ENCODE measurements at places on chromosomes 13 and 19.

- no peak for DNase-seq
Measured at GRCh38 chr13:89150362-89150761, 1479.2 kb downstream of the SLITRK5 start.

- DNase-seq, result no peak
Measured at GRCh38 chr13:106151056-106151699, 384.3 kb downstream of the EFNB2 start.

DNA sequence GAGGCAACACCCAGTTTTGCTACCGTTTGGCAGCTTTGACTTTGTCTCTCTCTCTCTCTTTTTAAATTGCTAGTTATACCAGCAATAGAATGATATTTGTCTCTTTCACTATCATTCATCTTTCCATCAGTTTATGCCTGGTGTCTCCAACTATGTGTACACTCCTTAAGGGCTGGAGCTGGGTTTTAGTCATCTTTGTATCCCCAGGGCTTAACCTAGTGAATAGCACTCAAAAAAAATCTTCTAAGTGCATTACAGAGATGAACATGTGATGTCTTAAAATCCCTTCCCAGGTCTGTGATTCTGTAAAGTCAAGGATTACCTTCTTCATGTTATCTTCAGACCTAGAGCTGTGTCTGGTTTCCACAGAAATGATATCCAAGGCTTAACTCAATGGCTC lies 7.8 kb upstream of the UBL3 start:
- no peak for DNase-seq

DNA sequence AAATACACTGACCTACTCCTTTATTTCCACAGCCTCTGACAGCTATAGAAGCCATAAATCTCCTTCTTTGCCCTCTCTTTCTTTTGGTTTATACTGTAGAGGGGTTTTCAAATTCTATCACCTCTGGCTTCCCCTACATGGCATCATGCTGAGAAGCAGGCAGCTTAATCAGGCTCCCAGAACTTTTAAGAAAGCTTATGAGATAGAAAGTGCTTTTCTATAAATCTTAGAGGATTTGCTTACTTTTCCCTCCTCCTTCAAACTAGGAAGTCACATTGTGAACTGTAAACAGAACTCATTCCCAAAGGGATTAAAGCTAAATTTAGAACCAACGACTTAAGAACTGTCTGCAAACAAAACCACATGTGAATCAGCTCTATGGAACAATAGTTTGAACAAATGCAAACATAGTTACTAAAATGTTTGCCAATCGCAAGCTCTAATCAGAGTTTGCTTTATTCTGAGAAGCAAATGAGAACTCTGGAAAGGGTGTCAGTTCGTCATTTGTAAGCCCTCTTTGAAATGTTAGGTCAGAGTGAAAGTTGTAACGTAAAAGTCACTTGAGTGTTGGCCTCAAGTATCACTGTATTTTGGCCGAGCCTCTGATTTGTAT lies 344.1 kb downstream of the RFC3 start:
- no peak for DNase-seq

- DNase-seq, result no peak
Measured at GRCh38 chr13:98305670-98306069, 128.6 kb upstream of the RNF113B start.

DNA sequence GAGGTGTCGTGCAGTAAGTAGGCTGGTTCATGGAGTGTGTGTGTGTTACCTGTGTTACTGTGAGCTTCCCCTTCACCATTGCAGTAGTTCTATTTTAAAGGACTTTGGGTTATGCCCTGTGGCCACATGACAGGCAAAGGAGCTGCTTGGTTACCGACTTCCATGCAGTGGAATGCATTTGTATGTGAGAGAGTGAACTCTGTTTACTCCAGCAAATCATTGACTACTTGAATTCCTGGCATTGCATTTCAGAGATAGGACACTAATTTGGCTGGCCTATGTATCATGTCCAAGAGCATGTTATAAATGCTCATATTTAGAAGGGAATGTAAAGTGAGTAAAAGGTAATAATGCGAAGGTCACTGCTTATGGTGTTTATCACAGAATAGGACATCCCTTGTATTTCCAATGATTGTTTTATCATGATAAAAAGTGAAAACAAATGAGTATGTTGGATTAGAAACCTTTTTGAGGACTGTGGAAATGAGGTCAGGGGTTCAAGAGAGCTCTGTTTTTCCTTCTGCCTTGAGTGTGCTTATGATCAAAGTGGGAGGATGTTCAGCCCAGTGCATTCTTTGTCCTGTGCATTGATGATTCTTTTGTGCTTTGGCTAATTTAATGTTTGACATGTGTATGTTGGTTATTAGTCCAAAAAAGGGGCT lies 156.5 kb downstream of the LMO7 start:
- DNase-seq, result no peak

- DNase-seq, result peak; percentile 36
Measured at GRCh38 chr13:81116461-81117282, 775.7 kb upstream of the SPRY2 start.

DNA sequence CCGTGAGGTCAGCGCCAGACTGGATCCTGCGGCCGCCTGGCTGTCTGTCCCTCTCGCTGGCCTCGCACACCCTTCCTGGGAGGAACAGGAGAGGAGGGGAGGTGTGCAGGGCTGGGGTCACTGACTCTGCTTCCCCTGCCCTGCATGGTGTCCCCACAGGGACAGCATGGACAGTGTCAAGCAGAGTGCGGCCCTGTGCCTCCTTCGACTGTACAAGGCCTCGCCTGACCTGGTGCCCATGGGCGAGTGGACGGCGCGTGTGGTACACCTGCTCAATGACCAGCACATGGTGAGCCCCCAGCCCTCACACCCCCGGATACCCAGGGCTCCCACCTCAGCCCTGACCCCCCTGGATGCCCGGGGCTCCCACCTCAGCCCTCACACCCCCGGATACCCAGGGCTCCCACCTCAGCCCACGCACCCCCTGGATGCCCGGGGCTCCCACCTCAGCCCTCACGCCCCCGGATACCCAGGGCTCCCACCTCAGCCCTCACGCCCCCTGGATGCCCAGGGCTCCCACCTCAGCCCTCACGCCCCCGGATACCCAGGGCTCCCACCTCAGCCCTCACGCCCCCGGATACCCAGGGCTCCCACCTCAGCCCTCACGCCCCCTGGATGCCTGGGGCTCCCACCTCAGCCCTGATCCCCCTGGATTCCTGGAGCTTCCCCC lies 21.2 kb downstream of the FUZ start:
- DNase-seq, result no peak

- DNase-seq, result no peak
Measured at GRCh38 chr13:113585896-113586295, 1.3 kb downstream of the TFDP1 start.

DNA sequence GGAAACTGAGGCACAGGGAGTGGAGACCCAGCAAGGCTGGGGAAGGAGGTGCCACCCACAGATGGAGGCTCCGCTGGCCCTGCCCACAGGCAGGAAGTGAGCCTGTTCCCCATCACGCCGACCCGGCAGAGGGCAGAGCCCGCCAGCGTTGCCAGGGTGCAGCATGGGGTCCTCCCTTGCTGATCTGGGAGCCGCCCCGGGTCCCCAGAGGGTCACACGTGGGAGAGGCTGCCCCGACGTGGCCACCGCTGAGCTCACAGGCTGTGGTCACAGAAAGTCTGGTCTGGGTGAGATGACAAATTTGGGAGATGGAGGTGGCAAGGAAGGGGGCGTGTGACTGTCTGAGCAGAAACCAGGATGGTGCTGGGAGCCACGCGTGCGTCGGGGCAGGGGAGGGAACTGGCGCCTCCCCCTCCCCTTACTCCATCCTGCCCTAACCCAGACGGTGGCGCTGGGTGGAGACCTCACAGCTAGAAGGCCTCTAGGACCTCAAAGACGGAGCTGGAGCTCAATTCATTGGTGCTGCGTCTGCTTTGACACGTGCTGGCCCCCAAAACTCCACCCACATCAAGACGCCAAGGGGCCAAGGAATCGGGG lies 7.7 kb downstream of the MEX3D start:
- DNase-seq, result no peak

- no peak for DNase-seq
Measured at GRCh38 chr13:67281466-67281865, 51.3 kb upstream of the PCDH9 start.

All from MM.1S (cell line).